ENCODE measurements at places on chromosomes 1 and 21.

- no peak for DNase-seq
Measured at GRCh38 chr1:86537928-86538695, 8.8 kb upstream of the CLCA4 start.

- DNase-seq = no peak
Measured at GRCh38 chr1:99669821-99670220, 23.9 kb downstream of the PALMD start.

GRCh38 chr1:196535727-196536126 lies 72.5 kb downstream of the KCNT2 start:
- no peak for DNase-seq

DNA sequence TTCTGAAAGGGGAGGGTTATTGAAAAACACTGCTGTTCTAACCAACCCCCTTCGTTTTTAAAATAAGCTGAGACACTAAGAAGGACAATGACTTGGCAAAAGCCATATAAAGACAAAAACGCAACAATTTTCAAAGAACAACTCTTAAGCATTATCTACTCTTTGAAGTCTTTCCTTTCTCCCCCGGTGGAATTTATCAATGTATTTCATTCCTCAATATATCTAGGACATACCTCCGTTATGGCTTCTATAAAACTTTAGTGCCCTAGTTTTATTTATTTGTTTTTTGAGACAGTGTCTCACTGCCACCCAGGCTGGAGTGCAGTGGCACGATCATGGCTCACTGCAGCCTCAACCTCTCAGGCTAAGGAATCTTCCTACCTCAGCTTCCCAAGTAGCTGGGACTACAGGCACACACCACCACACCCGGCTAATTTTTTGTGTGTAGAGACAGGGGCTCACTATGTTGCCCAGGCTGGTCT lies 3.2 kb downstream of the NRDC start:
- no peak for DNase-seq

DNA sequence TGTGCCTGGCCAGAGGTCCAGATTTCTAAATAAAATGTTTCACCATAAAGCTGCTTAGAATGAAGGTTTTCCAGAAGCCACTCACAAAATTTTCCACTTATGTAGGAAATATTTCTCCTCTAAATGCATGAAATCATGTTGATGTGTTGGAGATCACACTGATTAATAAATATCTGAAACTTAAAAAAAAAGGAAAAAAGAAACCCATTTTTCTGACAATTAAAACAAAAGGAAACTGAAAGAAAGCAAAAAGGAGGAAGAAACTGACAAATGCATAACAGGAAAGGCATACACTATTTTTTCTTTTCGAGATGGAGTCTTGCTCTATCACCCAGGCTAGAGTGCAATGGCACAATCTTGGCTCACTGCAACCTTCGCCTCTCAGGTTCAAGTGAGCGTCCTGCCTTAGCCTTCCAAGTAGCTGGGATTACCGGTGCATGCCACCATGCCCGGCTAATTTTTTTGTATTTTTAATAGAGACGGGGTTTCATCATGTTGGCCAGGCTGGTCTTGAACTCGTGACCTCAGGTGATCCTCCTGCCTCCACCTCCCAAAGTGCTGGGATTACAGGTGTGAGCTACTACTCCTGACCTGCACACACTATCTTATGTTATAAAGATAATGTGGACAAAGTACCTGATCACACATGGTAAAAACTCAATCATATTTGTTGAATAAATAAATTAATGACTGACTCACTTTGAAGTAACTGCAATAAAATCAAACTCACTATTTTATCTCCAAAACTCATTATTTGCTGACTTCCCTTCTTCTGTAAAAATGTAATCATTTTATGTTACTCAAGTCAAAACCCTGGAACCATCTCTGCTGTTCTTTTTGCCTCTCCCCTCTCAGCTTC lies 149.8 kb upstream of the NR5A2 start:
- no peak for DNase-seq

GRCh38 chr1:212922016-212922415 lies 28.3 kb upstream of the VASH2 start:
- DNase-seq = no peak

DNA sequence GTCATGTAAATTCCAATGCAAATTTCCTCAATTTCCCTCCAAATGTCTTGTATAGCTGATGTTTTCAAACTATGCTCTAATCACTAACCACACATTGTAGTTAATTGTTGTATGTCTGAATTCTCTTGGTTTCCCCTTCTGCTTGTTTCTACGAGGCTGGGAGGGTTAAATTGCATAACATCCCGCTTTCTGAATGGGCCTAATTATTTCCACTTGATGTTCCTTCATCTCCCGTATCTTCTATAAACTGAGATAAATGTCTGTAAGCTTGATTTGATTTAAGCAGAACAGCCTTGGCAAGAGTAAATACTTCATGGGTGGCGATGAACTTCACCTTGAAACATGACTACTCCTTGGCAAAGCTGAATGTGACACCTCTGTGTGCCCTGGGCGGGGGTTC lies 72.2 kb downstream of the SERINC2 start:
- DNase-seq = no peak

Data from GM12878 (cell line).